ENCODE measurements at places on chromosomes 6 and 20.

DNA sequence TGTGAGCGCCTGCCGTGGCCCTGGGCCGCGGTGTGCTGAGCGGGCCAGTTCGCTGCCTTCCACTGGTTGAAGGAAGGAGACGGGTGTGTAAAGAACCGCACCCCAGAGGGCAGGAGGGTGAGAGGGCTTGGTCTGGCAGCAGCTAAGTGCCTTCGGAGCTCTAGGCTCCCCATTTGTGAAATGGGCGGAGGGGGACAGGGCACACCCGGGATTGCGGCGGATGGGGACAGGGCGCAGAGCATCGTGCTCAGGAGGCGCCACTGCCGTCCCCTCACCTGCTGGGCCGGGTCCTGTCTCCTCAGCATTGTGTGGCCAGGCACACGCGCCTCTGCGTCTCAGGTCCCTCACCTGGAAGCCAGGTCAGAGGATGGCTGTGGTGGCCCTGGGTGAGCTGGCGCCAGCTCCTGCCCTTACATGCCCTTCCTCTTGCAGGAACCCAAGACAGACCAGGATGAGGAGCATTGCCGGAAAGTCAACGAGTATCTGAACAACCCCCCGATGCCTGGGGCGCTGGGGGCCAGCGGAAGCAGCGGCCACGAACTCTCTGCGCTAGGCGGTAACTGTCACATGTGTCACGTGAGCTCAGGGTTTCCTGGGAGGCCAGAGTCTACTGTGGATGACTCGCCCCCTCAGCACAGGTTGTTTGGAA, 3.1 kb downstream of the ADRM1 start:
- no peak for DNase-seq

DNA sequence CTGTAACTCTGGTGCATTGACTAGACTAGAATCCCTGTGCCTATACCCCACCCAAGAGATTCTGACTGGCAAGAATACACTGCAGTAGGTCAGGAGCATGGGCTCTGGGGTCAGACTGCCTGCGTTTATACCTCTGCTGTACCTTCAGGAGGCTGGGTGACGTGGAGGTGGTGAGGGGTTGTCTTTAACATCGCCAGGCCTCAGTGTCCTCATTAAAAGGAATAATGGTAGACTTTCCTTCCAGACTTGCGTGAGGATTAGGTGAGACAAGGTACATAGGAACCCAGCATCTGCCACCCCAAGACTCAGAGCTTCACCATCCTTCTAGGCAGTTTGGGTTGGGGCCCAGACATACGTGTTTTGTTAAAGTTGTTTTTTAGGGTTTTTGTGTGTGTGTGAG, 44.3 kb downstream of the TM9SF4 start:
- DNase-seq, result no peak

DNA sequence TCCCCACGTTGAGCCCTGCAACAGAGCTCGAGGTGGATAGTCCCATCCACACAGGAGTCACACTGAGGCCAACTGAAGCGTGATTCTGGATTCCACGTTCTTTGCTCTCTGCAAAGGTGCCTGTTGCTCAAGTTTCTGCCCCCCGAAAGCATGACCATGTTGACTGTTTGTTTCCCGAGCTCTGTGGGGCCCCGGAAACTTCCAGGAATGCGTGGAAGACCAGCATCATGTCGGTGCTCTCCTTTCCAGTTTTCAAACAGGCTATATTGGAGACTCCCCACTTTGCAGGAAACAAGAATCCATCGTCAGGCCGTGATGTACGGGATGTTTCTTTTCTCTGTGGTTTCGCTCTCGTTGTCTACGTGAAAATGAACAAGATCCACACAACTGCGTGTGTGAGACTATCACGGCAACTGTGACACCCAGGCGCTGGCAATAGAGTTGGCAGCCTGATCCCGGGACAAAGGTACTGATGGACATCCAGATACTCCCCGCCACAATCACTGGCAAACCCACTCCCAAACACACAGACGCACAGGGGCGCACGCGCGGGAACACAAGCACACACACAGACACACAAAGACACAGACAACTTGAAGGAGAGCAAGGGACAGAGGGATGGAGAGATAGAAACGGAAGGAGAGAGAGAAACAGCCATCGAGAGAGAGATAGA, 444.6 kb upstream of the DEFB115 start:
- DNase-seq, result peak; percentile 32

- no peak for DNase-seq
Measured at GRCh38 chr6:141413196-141413595, 719.5 kb upstream of the GJE1 start.

- DNase-seq, result no peak
Measured at GRCh38 chr6:15088904-15089568, 156.8 kb upstream of the JARID2 start.

DNA sequence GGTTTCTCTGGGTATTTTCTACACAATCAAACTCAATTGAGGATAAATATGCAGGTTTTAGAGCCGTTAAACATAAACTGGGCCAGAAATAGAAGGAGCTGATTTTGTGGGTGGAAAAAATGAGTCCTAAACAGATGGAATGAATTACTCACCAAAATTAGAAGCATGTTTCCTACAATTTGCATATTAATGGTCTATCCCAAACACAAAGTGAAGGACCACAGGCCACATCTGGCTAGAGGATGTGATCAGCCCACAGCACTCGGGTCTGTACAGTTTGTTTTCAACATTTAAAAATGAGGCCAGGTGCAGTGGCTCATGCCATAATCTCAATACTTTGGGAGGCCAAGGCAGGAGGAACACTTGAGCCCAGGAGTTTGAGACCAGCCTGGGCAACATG, 296.3 kb downstream of the PREX1 start:
- DNase-seq, result peak; percentile 42

- DNase-seq, result no peak
Measured at GRCh38 chr20:1934721-1935573, 39.7 kb downstream of the SIRPA start.

GRCh38 chr6:34239500-34239825, 2.8 kb downstream of the HMGA1 start:
- DNase-seq, result no peak

GRCh38 chr20:32358883-32359632, 927 bp downstream of the ASXL1 start:
- peak; percentile 86 for DNase-seq

- DNase-seq, result no peak
Measured at GRCh38 chr20:47875297-47876025, 90.2 kb upstream of the SULF2 start.

GRCh38 chr6:121435444-121436069, at the start of gene GJA1:
Gene GJA1 (plus strand): TSS chr6:121435646. CDS start chr6:121446848, 11,202 bp downstream.
- no peak for DNase-seq

- DNase-seq, result no peak
Measured at GRCh38 chr20:17622851-17623508, 53.1 kb downstream of the DSTN start.

GRCh38 chr20:38270869-38271605, 10.5 kb upstream of the KIAA1755 start:
- no peak for DNase-seq

DNA sequence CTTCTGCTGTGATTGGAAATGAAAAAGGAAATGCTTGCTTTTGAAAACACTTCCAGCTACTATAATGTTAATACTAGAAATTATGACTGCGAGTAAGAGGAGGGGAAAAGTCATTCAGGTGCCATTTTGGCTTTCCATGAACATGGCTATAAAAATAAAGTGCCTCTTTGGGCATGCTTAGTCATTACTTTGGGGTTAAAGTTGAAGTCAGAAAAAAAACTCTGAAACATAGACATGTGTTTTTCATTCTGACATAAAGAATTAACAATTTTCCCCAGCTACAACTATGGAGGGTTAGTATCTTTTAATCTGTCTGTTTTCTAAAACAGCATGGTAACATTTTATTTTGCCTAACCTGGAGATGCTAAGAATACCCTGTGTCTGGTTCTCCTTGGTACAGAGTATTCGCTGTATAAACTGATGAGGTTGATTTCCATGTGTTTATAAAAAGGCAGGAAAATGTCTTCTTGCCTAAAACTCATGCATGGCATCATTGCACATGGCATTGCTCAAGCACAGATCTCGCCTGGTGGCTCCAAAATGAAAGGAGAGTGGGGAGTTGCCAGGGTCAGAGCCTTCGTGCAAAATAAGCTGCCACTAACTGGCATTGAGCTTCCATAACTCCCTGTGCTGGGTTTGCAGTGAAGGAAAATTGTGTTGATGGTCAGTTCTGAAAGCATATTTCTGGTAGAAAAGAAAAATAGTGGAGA, 188.9 kb downstream of the KCNQ5 start:
- DNase-seq, result no peak

DNA sequence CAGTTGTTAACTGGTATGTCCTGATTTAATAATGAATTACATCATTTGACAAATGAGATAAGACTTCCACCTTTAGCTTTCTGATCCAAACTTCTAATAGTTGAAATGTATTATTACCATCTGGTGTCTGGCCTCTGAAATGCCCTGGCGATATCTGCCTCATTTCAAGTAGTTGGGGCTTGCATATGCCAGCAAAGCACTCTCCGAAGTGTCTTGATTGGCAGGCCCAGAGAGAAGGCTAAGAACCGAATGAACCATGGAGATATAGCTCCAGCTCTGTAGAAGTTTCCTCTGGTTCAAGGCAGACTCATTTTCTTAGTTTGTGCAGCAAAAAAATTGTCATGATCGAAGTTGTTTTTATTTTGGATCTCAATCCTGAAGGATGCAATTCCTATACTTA, 13.4 kb upstream of the HIVEP2 start:
- DNase-seq, result no peak

DNA sequence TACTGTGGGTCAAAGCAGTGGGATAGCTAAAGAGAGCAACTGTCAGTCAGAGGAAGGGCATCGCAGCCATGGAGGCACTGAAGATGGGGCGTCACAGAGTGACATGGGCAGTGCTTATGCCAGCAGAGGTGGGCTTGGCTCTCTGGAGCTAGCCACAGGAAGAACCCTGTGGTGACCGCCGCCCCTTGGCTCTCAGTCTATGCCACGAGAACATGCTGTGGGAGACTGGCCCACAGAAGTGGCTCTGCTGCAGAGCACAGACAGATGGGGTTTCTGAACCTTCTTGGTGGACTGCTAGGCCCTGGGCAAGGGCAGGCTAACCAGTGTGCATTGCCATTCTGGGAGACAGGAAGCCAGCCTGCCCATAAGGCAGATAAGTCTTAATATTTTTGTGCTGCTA, 290.0 kb upstream of the SUPT3H start:
- no peak for DNase-seq

Measured in GM13976 (cell line).